ENCODE measurements at places on chromosomes 16 and 17.

GRCh38 chr17:76791053-76791980 is 53.4 kb downstream of the MFSD11 start:
- no peak for DNase-seq

- no peak for DNase-seq
Observed at GRCh38 chr17:51739245-51739886, 419.1 kb downstream of the CA10 start.

DNA sequence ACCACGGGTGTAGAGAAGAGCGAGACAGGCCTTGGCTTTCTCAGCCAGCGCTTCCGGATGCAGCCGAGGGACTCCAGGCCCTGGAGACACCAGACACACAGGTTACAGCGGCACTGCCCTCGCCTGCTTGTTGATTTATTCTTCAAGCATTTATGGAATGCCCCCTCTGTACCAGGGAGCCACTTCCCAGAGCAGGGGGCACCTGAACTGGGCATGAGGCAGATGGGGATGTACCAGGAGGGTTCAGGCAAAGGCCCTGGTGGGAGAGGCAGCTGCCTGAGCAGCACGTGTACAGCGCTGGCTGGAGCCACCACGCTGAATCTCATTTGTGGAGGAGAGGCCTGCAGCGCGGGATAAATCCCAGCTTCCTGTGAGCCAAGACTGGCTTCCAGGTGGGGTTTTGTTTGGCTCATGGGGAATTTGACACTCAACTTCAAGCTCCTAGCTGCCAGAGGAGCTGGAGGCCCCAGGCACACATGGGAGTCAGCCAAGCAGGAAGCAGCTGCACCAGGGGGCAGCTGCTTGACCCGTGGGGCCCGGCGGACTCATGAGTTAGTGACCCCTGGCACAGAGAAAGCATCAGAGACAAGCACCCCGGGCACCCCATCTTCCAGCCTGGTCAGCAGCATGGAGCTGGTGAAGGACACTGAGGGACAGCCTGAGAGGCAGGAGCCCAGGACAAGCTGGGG is 59.7 kb downstream of the IL21R start:
- no peak for DNase-seq

GRCh38 chr16:29198731-29199521 is 207.6 kb downstream of the NPIPB11 start:
- no peak for DNase-seq

GRCh38 chr16:57916735-57917438 is 54.0 kb downstream of the CNGB1 start:
- DNase-seq: no peak

DNA sequence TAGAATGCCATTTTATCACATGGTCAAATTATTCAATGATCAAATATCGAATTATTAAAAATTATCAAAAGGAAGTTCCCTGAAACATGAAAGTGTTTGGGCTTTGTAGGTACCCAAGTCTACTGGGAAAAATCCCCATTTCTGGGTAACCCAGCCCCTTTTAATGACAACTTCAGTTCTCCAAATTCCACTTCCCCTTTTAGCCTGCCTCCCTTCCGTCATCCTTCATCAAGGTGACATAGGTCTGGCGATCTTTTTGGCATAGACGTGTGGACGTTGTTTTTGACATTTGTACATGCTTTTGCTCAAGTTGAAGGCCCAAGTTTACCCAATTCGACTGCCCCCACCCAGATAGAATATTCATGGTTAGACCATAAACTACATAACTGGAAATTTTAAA is 660.9 kb downstream of the MAF start:
- DNase-seq: no peak

- DNase-seq: no peak
Observed at GRCh38 chr17:47270946-47271705, 17.5 kb downstream of the ITGB3 start.

DNA sequence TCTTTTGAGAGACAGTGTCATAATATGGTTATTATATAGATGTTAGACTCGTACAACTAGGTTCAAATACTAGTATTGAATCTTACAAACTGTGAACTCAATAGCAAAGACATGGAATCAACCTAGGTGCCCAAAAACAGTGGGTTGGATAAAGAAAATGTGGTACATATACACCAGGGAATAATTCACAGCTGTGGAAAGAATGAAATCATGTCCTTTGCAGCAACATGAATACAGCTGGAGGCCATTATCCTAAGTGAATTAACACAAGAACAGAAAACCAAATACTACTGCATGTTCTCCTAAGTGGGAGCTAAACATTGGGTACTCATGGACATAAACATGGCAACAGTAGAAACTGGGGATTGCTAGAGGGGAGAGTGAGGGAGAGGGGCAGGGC is 8.1 kb downstream of the PHKB start:
- DNase-seq: no peak

DNA sequence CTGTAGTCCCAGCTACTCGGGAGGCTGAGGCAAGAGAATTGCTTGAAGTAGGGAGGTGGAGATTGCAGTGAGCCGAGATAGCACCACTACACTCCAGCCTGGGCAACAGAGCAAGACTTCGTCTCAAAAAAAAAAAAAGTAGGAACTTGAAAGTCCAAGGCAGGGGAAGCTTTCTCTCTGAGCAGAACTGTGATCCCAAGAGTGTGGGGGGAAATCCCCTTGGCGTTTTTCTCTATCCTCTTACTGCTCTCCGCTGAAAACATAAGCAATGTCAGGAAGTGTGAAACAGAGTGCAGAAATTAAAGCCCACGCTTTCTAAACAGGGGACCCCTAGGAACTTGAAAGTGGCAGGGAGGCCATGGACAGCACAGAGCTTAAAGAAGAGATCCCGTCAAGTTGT is 9.8 kb upstream of the CMTM3 start:
- no peak for DNase-seq

GRCh38 chr16:56344518-56345405 is 80.6 kb downstream of the AMFR start:
- DNase-seq: no peak

- no peak for DNase-seq
Observed at GRCh38 chr17:40480501-40481003, 20.9 kb downstream of the TNS4 start.

GRCh38 chr16:85602402-85603202 is 10.5 kb upstream of the GSE1 start:
- no peak for DNase-seq

GRCh38 chr16:60060731-60061130 is 1326.6 kb upstream of the GOT2 start:
- DNase-seq: no peak

DNA sequence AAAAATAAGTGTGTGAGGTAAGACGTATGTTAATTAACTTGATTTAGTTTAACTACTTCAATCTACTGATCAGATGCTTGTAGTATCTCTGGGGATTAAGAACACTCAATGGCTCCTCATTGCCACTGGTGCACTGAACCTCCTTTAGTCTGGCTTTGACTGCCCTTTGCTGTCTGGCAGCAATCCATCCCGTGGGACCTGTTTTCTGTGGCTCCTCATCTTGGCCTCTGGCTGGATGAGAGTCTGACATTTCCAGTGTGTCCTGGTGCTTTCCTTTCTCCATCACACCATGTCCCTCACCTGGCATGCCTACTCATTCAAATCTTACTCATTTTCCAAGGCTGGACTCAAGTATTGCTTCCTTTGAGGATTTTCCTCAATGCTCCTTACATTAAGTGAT is 212.2 kb downstream of the CA10 start:
- no peak for DNase-seq

- DNase-seq: no peak
Observed at GRCh38 chr16:1309888-1310831, 724 bp downstream of the UBE2I start.

- no peak for DNase-seq
Observed at GRCh38 chr16:55204069-55204468, 119.9 kb upstream of the IRX6 start.

DNA sequence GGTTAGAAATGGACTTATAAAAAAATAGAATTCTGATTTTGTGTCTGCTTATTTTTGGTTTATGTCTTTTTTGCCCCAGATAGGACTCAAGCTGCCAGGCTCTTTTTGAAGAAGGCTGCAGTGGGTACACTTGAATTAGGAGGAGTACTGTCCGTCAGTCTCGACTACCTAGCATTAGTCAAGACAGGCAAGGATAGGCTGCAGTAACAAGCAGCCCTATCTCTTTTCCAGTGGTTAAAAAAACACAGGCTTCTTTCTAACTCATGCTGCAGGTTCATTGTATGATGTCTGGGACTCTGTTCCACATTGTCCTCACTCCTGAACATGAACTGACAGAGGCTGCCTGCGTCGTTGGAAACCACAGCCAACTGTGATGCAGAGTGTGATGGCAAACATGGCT is 8.0 kb downstream of the C16orf46 start:
- no peak for DNase-seq

Measured in substantia nigra (tissue), 51 donors.